ENCODE measurements at places on chromosomes 12 and 14.

GRCh38 chr12:54240971-54241588 is 38.8 kb downstream of the CBX5 start:
- no peak for DNase-seq

- DNase-seq: no peak
These were observed 52.1 kb upstream of the KCNJ8 start for GRCh38 chr12:21826618-21826910.

DNA sequence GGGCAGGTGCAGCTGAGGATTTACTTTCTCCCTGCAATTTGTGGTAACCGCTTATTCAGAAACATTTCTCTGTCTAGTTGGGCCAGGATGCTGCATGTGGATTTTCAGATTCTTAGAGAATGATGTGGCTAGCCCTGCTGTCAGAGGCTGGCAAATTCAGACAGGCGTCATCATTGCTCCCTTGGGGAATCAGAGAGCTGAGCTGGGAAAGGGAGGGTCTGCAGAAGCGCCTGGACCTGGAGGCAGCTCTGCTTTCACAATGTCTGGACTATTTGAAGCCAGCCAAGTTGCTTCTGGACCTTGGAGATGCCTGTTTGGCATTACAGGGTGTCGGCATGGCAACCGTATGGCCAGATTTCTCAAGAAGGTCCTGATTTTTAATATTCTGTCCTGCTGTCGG is 3.4 kb downstream of the GALNT16 start:
- peak; percentile 94 for DNase-seq

- peak; percentile 41 for DNase-seq
These were observed 70.1 kb downstream of the SLC6A15 start for GRCh38 chr12:84842406-84843013.

GRCh38 chr12:132138941-132139871 is 4.9 kb downstream of the DDX51 start:
- no peak for DNase-seq

DNA sequence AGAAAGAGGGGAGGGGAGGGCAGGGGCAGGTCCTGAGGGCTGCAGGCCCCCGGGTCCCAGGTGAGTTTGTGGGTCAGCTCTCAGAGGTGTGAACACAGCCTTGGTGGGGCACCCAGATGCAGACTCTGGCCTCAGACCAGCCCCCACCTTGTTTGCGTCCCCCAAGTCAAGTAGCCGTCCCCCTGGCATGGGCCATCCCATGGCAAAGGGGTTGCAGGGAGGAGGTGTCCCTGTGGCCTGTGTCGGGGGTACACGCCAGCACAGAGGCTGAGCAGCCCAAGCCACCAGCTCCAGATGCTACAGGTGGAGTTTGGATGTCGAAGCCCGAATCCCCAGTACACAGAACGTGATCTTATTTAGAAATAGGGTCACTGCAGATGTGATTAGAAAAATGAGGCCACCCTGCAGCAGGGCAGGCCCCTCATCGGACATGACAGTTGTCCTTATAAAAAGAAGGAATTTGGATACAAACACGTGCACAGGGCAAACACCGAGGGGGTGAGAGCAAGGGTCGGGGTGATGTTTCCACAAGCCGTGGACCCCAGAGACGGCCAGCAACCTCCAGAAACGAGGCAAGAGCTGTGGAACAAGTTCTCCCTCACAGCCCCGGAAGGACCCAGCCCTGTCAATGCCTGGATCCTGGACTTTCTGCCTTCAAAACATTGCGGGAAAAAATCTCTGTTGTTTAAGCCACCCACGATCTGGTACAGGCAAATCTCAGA is 141.2 kb upstream of the C14orf180 start:
- DNase-seq: peak; percentile 6

DNA sequence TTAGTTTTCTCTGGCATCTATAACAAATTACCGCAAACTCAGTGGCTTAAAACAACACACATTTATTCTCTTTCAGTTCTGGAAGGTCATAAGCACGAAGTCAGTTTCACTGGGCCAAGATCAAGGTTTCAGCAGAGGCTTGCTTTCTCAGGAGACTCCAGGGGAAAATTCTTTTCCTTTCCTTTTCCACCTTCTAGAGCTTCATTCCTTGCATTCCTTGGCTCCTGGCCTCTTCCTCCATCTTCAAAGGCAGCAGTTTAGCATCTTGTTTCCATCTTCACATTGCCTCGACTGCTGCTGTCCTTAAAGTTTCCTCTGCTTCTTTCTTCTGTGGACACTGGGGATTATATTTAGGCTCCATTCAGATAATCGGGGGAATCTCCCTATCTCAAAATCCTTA is 106.1 kb downstream of the PDE3A start:
- no peak for DNase-seq

- no peak for DNase-seq
These were observed 514.3 kb upstream of the SEL1L start for GRCh38 chr14:82047777-82048470.

GRCh38 chr12:49580572-49581535 is 12.9 kb upstream of the MCRS1 start:
- peak; percentile 90 for DNase-seq

DNA sequence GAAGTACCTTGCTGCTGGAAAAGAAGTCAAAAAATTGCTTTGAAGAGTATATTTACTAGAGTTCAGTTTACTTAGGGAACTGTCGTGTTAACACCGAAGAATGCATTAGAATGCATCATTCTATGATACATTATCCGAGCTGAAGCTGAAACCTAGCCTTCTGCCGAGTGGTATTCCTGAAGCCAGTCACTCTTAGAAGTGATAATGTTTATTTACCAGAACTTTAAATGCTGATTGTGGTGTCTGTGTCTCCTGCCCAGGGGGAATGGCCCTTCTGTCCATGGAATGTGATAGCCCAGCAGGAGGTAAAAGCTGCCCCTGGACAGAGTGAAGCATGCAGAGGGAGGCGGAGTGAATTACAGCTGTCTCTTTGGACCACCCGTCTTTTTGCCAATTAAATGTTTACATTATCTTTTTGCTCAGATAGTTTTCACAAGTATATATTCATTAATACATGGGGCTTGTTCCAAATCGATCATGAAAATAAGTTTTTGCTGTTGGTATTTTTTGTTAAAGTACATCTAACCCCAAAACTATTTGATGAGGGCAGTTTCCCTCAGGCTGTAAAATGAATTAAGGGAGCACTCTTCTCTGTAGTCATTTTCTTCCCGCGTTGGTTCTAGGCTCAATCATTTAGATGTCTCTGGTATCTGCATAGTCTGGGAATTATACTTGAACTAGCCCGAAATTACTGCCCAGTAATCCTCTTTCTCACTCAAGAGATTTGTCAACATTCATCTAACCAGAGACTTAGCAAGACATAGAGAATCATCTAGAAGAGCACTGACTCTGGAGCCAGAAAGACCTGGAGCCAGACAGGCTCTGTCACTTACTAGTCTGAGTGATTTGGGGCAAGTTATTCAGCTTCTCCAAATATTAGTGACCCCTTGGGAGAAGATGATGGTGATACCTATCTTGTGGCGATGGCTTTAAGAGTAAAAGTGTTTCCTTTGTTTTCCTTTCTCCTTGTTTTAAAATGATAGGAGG is 147.6 kb downstream of the CRADD start:
- DNase-seq: no peak

DNA sequence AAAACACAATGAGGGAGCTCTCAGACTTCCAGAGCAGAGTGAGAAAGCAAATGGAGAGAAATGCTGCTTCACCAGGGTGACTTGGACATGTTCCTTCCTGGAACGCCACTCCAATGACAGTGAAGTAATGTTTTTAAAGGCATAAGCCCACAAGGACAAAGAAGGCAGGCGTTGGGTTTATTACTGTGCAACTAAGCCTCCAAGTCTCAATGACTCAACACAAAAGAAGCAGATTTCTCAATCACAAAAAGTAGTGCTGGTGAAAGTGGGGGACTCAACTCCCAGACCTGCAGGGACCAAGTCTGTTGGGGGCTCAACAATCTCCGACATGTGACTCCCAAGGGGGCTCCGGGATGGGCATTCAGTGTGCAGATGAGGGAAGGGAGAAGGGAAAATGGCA is 505.2 kb downstream of the BCL11B start:
- DNase-seq: no peak

- DNase-seq: peak; percentile 44
These were observed 52.2 kb upstream of the CFL2 start for GRCh38 chr14:34766606-34767005.
